Thymus (tissue), 14 donors: ENCODE measurements at places on chromosomes 16 and 17. TPM values are rescaled to one million over a fixed set of nuclear protein-coding genes. Genes with fewer than 3 reads are reported as not detected.

Gene MYADML2
- total RNA-seq = 0.05 TPM

Gene KRTAP1-5
- not detected for total RNA-seq

DNA sequence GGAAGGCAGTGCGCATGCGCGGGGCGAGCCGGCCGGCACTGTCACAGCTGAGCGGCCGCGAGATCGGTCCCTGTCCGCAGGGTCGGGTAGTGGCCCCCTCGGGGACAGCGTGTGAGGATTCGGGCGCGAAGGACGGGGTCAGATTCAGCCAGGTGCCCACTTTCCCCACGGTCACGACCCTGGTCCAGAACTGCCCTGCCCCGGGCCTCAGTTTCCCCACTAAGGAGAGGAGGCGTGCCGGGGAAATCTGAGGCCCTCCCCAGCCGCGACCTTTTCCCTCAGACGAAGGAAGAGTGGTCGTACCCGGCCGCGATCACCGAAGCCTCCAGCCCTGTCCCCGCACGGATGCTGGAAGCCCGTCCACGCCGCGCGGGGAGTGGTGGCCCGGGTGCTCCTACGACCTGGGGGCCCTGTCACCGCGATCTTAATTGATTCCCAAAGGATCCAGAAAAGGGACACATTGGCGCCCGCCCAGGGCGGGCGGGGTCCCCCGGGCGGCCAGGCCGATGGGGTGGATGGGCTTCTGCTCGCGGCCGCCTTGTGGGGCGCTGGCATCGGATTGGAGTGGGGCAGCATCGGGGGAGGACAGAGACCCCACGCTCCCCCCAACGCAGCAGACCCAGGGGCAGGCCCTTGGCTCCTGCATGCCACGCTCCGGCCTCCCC lies 57.7 kb downstream of the SRL start:
- H3K27me3 ChIP-seq = peaks cover 62% of the 10 kb centered on the region
- no peaks in the 10 kb centered on the region for H3K36me3 ChIP-seq
- DNase-seq = no peak
- no peak overlapping the region for H3K27ac ChIP-seq
- peaks cover 8% of the 10 kb centered on the region for H3K4me1 ChIP-seq

DNA sequence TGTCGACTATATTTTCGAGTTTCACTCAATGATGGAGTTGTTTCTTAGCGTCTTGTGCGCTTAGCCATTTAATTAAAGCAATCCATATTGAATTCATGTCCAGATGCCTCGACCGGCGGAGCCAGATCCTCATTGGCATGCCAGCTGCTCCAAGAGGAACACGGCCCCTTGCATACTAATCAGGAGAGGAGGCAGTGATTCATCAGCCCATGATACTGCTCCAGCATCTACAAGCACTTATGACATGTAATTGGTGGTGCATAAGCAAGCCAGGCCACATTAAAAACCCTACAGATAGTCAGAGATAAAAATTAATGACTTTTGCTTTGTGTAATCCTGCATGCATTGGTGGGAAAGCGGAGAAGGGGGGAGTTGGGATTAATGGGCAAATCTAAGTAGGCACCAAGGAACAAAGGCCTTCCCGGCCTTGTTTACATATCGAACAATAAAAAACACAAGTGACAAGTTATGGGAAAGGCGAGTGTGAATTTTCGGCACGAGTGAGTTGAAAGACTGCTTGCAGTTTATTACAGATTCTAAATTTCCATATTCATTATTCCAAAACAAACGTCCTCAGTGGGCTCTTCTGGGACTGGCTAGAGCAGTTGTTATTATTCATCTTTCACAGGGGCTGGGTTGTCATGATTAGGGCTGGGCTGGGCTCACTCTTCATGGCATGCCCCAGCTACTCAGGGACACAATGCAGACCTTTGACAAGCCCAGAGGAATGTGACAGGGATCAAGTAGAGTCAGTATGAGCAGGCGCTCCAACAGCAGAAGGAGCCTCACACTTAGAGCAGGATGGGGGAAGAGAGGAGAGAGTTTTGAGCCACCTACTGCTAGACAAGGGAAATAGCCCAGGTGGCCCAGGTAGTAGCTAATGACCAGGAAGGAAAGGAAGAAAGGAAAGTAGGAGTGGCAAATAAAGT lies 281.7 kb upstream of the ZFHX3 start:
- DNase-seq = no peak
- no peak overlapping the region for H3K27ac ChIP-seq
- no peaks in the 10 kb centered on the region for H3K36me3 ChIP-seq
- H3K27me3 ChIP-seq = no peaks in the 10 kb centered on the region

DNA sequence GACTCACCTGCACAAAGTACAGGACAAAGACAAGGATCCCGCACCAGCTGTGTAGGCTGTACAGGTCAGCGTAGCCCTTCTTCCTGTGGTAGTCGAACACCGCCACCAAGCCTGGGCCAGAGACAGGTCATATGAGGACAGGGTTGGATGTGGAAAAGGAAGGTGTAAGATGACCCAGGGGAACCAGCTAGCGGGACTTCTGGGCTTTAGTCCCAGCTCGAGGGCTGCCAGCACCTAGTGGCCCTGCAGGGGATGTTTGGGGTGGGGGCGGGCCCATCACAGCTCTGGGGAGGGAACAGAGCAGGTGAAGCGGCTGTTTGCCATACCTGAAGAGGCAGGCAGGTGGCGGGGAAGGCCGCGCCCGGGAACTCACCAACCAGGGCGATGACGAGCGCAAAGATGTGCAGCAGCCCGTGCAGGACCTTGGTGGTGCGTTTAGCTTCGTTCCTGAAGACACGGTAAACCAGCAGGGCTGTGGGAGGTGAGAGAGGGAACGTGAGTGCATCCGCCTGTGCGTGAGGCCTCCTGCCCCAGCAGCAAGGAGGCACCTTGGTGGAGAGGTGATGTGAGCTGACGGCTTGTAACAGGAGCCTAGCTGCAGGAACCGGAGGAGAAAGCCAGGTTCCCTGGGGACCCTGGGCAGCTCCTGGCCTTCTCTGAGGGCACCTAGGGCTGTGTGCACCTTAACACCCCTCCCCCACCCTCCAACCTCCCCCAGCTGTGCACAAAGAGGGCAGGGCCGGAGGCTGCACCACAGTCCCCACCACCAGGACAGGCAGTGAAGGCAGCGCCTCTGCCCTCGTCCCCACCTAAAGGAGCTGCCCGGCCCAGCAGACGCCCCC lies 10.2 kb downstream of the CYB561 start:
- no peak for DNase-seq
- H3K36me3 ChIP-seq = no peaks in the 10 kb centered on the region
- no peak overlapping the region for H3K4me3 ChIP-seq
- H3K27me3 ChIP-seq = peaks cover 3% of the 10 kb centered on the region
- H3K27ac ChIP-seq = no peak overlapping the region
- H3K4me1 ChIP-seq = peaks cover 16% of the 10 kb centered on the region

DNA sequence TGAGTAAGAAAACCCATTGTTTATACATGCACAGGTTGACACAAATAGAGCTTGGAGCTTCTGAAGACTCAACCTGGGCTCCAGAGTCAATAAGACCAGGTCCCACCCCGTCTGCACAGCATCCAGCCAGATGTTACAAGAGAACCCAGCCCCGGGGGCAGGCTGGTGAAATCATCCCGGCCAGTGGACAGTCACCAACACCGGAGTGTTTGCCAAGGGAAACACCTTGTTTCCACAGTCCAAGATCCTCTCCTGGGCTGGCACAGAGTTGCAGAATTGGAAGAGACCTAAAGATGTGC lies 90.3 kb downstream of the RAB11FIP4 start:
- DNase-seq = no peak
- no peak overlapping the region for H3K27ac ChIP-seq
- H3K36me3 ChIP-seq = no peaks in the 10 kb centered on the region
- peaks cover under 1% of the 10 kb centered on the region for H3K4me1 ChIP-seq
- no peaks in the 10 kb centered on the region for H3K27me3 ChIP-seq
- no peak overlapping the region for H3K4me3 ChIP-seq
